ENCODE measurements at places on chromosomes 7 and 10. TPM values are rescaled to one million over a fixed set of nuclear protein-coding genes. Genes with fewer than 3 reads are reported as not detected.
A peak's percentile ranks its signal among the peaks of the same experiment; 100 is the strongest.

GRCh38 chr10:16681521-16681920 is 135.7 kb downstream of the RSU1 start:
- no peak for ATAC-seq

Gene MOGAT3
- total RNA-seq, result not detected

DNA sequence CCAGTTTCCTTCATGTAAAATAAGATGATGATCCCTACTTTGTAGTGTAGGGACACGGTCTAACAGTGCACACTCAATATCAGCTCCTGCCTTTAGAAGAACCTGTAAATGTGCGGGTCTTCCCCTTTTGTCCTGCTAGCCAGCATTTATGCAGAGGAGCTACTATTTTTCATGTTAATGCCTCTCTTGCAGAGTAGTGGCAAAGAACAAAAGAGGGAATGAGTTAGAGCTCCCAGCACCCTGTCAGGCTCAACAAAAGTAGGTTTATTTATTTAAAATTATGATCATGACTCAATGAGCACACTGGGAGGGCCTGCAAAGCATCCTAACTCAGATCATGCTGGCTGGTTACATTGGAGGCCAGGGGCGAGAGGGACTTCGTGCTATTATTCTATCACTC is 414.5 kb upstream of the COBL start:
- ATAC-seq, result no peak

DNA sequence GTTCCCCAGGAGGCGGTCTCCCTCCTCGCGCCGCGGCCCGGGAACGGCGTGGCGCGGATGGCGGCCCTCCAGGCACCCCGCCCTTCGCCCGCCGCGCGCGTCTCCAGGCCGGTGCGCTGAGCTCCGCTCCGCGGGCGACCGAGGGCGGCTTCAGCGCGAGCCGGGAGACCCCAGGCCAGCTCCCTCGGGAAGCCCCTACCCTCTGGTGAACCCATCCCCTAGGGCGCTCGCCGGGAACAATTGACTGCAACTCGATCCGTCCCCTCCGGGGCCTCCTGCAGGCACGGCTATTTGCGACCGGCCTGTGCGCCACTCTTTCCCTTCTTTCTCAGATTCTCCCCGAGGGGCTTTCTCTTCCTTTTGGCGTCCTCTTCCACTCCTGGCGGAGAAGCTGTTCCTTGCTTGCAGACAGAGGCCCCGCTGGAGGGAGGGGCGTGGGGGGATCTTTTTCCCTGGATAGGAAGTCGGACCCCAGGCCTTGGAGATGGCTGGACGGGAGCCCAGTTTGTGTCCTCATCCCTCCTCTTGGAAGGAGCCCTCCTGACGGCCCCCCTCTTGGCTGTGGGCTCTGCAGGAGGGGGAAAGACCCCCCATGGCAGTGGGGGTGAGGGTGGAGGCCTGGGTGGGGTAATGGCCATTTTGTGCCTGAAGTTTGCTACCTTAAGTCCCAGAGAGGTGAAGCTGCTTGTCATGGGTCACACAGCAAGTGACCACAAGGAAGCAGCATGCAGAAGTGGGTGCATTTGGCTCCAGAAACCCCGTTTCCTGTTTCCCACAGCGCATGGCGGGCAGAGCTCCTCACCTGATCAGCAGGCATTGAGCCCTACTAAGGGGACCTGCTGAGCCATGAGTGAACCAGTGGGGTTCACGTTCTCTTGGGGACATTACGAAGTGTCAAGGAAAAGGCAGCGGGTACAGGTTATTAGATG is 171.2 kb upstream of the TNRC18 start:
- ATAC-seq, result no peak

DNA sequence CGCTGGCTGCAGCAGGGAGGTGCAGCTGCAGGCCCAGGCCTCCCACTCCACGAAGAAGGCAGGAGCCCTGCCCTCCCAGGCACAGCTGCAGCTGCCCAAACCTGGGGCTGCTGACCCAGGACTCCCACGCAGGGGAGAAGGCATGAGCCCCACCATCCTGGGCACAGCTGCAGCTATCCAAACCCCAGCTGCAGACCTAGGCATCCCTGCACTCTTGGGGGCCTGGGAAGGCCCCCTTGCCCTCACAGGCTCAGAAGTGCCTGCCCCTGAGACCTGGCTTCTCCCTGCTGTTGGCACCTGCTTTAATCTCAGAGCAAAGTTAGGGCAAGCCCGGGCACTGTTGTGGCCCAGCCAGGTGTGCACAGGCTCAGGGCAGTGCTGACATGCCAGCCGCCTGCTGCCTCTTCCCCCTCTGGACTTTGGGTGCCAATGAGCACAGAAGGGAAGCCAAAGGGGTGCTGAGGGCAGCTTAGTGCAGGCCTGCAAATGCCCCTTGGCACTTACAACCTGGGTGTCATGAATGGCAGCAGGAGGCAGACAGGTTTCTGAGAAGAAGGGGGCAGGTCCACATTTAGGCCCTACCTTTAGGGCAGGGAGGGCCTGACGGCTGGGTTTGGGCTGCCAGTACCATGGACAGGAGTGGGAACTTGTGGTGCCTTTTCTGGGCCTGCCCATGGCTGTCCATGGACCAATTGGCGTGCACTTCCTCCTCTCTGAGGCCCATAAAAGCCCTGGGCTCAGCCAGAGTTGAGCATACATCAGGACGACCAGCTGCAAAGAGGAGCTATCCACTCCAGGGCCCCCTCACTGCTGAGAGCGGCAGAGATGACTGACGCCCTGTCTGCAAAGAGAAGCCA is 31.1 kb downstream of the CRTAC1 start:
- peak; percentile 71 for ATAC-seq

DNA sequence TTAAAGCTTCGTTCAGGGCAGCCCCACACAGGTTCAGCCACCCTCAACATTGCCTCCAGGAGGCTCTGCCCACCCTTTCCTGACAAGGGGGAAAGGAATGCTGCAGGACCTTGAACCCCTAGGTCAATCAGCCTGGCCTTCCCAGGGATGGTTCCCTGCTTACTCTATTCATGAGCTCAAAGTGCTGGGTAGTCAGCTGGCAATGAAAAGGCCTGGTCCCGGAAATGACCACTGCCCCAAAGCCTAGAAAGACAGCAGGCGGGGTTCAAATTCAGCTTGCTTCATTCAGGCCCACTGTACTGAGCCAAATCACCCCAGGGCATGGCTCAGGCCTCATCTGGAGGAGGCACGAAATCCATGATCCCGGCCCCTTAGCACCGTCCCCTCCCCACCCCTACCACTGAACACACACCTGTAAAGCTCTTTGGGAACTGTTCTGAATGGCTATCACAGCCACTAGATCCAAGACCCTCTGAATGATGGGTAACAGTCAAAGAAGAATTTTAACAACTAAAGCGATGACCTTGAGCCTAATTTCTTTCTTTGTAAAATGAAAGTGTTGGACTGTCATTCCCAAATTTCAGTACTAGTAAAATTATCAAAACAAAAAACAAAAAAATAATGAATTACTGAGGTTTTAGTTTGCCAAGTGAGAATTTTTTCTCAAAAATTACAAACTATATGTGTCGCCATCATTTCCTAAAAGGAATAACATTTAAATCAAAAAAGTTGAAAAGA is 1.0 kb downstream of the URGCP start:
- peak; percentile 80 for ATAC-seq

DNA sequence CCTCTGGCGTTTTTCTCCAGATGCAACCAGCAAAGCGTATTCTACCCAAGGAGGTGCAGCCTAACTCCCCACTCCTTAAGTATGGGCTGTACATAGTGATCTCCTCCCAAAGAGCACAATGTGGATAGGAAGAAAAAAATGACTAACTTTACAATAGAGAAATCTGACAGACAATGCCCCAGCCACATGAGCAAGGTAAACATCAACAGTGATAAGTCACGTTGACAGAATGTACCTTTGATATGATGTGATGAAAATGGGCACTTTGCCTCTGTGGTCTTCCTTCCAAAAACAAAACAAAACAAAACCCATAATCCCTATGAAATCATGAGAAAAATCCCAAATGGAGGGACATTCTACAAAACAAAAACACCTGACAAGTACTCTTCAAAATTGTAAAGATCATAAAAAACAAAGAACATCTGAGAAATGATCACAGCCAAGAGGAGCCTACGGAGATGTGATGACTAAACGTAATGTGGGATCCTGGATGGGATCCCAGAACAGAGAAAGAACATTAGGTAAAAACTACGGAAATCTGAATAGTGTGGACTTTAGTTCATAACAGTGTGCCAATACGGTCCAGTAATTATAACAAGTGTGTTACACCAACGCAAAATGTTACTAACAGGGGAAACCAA is 50.6 kb downstream of the ABLIM1 start:
- ATAC-seq, result peak; percentile 22

Gene GOLGA7B
- 1.4 TPM for total RNA-seq

GRCh38 chr7:157703534-157704195 is 366.9 kb downstream of the DNAJB6 start:
- ATAC-seq, result no peak

Gene PHTF2
- total RNA-seq, result 8.3 TPM

DNA sequence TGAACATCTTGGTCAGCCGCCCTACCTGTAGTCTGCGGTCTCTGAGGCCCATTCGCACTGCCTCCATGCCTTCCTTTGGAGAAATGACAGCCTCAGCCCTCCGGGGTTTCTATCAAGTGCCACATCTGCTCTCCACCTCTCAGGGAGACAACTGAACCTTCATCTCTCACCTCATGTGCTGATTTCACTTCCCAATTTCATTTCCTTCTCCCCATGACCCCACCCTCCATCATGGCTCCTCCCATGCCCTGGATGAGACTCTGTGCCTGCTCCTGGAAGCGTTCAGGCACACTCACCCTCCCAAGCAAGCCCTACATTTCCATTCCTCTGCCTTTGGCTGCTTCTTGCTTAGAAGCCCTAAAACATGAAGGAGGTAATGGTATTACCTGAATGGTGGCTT is 7.8 kb upstream of the SCD start:
- ATAC-seq, result no peak

DNA sequence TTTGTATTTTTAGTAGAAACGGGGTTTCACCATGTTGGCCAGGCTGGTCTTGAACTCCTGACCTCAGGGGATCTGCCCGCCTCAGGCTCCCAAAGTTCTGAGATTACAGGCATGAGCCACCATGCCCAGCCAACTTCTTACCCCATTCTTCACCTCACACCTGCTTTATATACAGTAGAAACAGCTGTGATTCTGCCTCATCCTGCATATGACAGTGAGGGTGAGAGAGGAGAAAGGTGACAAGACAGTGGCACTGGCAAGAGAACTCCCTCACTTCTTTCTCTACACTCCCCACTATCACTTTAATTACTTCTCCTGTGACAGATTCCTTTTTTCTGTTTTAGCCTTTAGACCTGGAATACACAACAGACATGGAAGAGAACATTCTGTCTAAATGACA is 61.8 kb upstream of the CAPZA2 start:
- no peak for ATAC-seq

DNA sequence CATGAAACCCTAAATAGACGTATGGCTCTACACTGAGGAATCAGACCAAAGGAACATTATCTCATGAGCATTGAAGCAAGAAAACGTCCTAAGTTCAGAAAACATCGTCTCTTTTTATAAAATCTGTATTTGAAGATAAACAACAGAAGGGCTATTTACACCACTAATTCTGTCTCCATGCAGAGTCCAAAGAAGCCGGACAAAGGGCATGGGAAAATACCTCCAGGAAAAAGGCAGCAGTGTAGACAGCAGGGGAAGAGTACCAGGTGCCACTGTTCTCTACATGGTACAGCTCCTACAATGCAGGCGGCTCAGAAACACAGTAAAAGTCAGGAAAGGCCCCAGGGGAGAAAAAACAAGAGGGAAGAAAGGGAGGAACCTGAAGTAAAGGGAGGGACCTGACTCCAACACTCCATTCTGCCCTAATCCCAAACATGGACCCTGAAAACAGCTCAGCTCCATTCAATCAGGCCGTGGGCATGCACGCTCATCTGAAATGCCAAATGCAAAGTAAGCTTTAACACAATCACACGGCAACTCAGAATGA is 17.5 kb downstream of the FAM171A1 start:
- ATAC-seq, result no peak

Gene GNAT3
- total RNA-seq, result not detected

- no peak for ATAC-seq
These were observed 133.7 kb downstream of the LHPP start for GRCh38 chr10:124595143-124595883.

DNA sequence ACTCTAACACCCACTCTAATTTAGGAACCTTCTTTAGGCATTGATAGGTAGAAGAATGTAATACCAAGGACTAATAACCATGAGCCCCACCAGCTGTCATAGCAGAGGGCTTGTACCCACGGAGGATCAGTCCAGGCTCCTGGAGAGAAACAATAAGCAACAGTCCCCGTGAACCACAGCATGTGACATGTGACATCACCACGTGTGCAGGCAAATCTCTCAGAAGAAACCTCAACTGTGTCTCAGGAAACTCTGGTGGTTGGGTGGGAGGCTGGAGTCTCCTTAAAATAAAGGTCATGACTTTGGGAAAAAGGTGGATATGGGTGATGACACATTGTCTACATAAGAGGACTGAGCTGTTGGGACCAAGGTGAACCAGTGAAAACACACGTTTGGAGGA is 653.9 kb upstream of the FOXK1 start:
- no peak for ATAC-seq

DNA sequence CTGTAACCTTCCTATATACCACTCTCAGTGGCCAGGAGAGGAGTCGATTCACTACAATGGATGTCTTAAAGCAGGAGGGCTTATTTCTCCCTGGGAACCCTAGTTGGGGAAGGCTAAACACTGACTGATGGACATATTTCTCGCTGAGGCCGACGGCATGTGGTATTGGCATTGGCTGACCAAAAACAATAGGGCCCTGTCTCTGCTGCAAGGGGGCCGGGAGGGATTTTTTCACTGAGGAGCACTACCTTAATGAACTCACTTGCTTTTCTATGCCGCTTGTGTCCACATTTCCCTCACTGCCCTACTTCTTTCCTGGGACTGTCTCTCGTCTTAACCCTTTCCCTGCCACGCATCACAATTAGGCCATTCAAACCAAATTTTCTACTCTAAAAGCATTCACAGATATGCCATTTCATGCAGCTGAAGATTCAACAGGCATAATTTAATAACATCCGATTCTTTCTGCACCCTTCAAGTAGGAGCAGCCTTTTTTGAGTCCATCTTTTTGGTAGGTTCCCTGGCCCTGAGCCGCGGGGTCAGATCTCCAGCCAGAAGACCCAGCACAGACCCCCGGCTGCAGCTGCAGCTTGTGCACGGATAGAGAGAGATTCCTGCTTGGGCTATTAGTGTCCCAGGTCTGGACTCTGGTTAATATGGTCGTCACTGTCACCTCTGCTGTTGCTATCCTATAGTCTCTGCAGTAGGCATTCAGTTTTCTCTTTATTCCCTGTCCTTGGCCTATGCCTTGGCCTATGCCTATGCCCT is 118.7 kb downstream of the HIPK2 start:
- ATAC-seq, result no peak

Gene ICA1
- 9.4 TPM for total RNA-seq
